Stimulated activated CD4-positive, alpha-beta T cell treated with anti-CD3 and anti-CD28 coated beads, TNF-alpha, amount 100 ng/mL, for 1 hour (primary cell): ENCODE measurements at places on chromosomes 4 and X.

DNA sequence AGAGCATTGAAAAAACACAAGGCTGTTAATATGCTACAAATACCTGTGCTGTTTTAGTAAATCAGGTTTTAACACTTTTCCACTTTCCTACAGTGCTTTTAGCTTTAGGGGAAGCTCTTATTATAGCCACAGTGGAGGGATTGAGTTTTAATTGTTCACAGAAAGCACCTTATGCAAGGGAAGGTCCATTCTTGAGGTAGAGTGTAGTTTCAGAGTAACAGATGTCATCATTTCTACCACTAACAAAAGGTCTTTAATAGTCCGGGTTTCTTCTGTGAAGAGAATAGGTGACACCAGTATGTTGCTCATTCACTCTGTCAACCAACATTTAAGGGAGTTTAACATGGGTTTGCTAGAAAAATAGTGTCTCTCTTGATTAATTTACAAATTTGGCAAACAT is 104.4 kb downstream of the STIM2 start:
- DNase-seq, result no peak

DNA sequence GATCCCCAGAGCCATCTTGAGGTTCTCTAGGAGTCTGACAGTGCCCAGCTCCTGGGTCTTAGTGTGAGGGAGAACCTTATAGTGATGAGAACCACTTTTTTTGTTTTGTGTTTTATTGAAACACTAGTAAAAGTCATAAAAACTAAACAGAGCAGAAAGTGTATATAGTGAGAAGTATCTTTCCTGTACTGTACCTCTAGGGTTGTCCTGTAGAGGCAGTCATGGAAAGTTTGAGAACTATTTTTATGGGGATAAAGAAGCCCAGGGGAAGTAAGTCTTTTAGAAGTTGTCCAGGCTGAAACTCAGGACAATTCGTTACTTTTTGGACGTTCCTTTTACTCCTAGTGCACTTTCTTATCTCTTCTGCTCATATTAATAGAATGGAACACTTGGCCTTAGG is 40.9 kb downstream of the ADH5 start:
- DNase-seq, result no peak

GRCh38 chrX:1477229-1477628 is 24.5 kb upstream of the ASMTL start:
- DNase-seq, result no peak

GRCh38 chr4:65825116-65825753 is 154.9 kb upstream of the EPHA5 start:
- no peak for DNase-seq

DNA sequence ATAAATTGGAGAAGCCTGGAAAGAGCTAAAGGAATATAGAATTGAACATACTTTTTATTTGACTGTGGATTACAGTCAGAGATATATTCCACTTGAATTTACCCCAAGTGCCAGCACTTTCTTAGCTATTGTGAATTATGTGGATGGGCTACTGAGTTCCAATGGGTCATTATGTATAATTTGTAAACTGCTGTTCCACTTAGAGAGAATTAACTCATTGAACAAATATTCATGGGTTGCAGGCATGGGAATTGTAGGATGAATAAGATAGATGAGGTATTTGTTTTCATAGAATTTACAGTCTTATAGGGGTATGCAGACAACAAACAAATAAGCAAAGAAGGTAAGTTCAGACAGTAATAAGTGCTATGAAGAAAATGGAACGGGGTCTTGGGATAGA is 195.7 kb downstream of the SHROOM3 start:
- no peak for DNase-seq

- no peak for DNase-seq
Observed at GRCh38 chr4:86330961-86331742, 28.7 kb downstream of the MAPK10 start.

DNA sequence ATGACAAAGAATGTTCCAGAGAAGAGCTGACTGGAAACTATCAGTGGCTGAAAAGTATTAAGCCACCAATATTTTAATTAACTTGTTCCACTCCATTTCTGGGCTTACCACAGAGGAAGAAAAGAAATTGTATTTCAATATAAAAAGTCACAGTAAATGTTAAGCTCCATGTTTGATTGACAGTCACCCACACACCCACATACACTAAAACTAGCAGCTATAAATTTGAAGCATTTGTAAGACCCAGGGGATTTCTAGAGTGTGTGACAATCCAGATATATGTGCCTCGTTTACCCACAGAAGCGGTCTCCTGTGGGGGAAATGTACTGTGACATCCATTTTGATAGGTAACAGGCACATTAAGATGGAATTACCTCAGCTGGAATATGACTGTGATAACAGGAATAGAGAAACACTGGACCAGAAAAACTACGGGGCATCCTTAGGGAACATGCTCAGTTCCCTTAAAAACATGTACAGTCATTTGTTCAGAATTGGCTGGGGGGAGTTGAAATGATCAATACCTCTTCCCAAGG is 39.0 kb upstream of the RASGEF1B start:
- no peak for DNase-seq

DNA sequence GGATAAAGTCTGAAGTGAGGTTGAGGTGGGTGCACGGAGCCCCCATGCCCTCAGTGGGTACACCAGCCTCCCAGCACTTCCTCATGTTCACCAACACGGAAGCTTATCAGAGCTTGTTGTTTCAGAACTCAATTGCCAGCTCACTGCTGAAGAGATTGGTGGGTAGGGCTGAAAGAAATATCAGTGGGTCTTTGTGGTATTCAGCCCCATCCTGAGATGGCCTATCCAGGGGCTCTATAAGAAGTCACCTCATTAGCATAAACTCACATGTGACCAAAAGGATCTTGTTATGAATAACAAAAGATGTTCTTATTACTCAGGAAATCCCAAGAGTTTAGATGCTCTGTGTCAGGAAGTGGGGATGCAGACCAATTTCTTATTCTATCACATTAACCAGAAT is 177.3 kb downstream of the ARHGAP10 start:
- DNase-seq, result no peak

GRCh38 chrX:1836683-1837082 is 221.8 kb downstream of the ASMT start:
- DNase-seq, result no peak

DNA sequence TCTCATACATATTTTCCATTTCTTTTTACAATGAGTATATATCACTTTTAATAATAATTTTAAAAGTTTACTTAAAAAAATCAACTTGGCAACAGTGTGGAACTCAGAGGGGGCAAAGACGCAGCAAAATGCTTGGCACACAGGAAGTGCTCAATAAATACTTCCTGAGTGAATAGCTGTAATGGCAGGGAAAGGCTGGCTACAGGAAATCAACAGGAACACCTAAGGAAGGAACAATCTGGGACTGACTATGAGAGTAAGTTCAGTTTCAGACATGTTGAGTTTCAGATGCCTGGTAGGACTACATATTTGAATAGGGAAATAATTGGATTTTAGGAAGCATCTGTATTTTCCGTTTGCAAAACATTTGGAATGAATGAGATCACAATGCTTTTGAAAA is 137.6 kb downstream of the SCLT1 start:
- DNase-seq, result no peak

DNA sequence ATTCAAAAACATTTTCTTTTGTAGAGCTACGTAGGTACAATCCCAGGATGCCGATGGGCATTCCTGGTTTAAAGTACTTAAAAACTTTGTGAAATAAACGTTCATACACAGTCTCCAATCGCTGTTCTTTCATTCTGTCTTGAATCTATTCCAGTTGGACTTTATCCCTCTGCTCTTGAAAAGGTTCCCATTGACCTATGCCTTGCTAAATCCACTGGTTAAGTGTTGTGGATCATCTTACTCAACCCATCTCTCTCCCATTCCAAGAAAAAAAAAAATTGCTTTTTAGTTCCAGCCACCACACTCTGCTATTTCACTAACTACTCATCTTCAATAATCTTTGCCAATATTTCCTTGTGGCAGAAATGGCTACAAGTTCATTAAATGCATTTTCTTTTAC is 542.3 kb upstream of the GRIA3 start:
- no peak for DNase-seq

- no peak for DNase-seq
Observed at GRCh38 chr4:7651461-7651921, 216.8 kb upstream of the PSAPL1 start.

DNA sequence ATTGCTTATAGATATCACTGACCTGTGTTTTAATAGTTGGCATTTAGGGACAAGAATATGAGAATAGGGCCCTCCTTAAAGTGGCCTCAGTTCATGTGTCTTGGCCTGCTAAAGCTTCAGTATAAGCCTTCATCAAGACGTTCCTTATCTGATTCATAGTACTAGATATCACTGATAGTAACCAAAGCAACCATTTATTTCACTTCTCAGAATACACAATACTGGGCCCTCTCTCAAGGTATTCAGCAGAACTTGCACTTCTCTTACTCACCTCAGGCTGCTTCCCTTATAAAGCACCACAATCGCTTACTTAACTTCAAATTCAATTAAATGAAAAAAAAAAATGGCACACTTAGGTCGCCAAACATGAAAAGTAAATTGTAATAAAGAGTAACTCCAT is 259.4 kb upstream of the PCDH7 start:
- DNase-seq, result no peak
